ENCODE measurements at places on chromosomes 1 and 21.

DNA sequence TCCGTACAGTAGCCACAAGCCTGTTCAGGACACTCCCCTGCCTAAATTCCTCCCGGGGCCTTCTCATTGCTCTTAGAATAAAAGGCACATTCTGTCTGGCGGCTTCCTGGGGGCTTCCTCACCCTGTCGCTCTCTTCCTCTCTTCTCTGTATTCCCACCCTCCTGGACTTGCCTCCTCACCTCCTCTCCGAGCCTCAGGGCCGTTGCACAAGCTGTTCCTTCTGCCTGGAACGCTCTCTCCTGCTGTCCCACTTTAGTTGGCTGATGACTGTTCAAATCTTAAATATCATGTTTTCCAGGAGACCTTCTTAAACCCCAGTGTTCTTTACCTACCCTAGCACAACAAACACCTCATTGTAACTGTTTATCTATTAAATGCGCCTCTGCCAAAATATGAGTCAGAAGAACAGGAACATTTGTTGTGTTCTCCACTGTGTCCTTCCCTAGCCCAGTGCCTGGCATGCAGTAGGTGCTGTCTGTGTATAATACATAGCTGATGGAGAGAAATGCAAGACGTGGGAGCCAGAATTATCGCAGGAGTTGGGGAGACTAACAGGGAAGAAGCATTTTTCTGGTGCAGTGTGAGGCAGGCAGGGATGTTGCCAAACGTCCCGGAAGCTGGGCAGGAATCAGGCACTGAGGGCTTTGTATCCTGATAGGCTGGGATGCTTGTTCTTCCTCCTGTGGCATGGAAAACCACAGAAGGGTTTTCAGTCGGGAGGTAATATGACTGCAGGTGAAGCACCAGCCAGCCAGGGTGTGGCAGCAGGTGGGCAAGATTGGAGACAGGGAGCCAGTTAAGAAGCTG, 24.1 kb upstream of the THRAP3 start:
- DNase-seq, result no peak

GRCh38 chr1:222546548-222547259, 1.2 kb downstream of the HHIPL2 start:
- DNase-seq, result no peak

GRCh38 chr21:42568866-42569731, 55.4 kb downstream of the SLC37A1 start:
- no peak for DNase-seq

DNA sequence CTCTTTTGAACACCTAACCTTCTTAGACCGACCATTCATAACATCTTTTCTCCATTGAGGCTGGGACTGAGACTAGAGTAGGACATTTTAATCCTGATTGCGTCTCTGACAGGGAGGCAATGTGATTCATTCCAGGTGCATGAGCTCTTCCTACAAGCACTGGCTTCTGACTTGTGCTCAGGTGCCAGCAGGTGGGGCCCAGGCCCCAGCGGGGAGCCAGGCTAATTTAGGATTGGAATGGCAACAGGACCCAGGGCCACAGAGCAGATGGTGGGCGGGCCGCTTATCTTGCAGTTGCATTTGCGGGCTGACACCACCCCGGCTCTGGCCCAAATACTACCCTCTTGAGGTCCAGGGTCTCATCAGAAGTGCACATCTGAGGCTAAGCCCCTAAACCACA, 4.1 kb downstream of the GPA33 start:
- DNase-seq, result no peak

GRCh38 chr21:26583769-26584168, 10.7 kb upstream of the CYYR1 start:
- no peak for DNase-seq

DNA sequence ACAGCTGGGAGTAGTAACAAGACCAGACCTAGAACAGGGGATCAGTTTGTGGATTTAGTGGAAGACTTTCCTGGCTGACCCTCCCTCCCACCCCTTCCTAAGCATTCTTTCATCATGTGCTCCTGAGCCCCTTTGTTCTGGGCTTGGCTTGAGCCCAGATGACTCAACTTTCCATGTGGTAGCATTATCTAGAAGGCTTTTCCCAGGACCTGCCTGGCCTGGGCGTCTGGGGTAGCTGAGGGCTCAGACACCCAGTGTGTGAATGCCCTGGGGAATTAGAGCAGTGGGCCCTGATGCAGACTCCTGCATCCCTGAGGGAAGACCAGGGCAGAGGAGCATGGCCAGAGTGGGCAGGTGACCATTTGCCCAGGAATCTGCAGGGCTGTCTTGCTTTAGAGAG, 44.1 kb upstream of the TSPAN2 start:
- DNase-seq, result no peak

GRCh38 chr21:46660505-46660904, 25.0 kb downstream of the PRMT2 start:
- DNase-seq, result no peak

- DNase-seq, result peak; percentile 6
These were observed 86.9 kb downstream of the LRRC8D start for GRCh38 chr1:89907727-89908212.

DNA sequence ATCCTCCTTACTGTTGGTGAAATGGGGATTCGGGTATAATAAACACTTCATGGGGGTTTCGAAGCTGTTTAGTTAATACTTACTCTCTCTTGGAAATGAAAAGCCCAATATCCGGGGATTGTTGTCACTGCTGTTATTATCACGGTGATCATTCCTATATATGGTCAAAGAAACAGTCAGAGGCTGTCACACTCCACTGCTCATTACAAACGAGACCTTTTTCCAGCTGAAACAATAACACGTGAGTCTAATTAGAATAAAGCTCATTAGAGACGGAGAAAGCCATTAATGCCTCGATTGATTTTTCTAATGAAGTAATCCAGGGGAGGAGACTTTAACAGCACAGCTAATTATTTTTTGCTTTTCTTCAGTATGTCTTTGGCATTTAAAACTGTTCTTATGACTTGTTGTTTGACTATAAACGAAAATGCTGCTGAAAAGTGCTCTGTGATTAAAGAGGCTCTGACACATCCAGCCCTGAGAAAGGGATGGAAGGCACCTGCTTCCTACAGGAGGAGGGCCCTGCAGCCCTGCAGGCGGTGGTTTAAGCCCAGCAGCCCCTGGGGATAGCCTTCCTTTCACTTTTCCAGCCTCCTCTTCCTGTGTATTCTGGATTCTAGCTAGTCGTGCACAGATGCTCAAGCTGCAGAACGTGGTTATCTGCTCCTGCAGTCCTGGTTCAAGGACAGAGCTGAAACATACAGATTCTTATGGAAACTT, 143.6 kb downstream of the EDEM3 start:
- no peak for DNase-seq

- DNase-seq, result no peak
These were observed 8.7 kb upstream of the RNU1-2 start for GRCh38 chr1:16886860-16887605.

GRCh38 chr21:15753741-15754140, 24.0 kb downstream of the USP25 start:
- DNase-seq, result no peak

DNA sequence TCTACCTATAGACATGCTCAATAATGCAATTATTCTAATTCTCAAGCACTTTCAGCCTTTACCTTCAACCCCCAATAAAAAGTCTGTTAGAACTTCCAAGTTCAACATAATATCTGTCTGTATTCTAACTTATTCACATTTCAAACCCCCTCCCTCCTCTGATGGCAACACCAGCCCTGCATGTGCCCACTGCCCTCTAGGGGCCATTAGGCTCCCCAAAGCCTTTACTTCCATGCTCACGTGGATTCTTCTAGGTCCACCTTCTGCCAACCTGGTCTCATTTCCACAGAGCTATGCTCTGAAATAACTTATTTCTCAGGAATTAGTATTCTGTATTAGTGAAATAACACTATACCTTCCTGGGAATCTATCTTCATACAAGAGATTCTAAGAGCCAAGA, 22.2 kb upstream of the KPRP start:
- DNase-seq, result no peak

DNA sequence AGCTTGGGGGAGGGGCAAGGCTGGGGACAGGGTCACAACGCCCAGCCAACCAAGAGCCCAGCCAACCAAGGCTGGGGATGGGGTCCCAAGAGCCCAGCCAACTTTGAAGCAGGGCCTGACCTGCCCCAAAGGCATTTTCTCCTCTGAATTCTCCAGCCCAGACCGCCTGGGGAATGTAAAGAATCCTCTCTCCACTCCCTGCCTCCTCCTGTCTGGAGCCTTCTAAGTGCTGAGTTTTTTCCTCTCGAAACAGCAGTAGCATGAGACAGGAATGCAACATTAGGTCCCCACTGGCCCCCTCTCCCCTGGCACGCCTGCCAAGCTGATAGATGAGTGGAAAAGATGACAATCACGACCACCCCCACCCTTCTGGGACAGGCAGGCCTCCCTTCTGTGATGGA, 17.0 kb downstream of the C1orf198 start:
- no peak for DNase-seq

DNA sequence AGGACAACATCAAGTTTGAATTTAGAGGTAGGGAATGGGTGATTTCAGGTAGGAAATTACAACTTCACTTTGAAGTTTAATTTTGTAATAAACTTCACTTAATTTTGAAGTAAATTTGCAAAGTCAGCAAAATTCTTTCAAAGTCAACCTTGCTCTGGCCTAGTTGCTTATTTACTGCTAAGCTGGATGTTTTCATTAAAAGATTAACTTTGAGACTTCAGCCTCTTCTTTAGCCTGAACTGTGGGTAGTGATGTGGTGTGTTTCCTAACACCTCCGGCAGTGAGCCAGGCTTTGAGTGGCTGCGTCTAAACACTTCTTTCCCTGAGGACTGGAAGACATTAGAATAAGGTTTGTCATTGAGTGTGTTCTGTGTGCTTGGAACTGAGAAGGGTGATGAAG, at the start of gene HAO2:
TSS of gene HAO2 (plus strand) at position 232 of the 400 bp plus-strand sequence. CDS start 12,301 bp downstream, outside the sequence.
- no peak for DNase-seq

DNA sequence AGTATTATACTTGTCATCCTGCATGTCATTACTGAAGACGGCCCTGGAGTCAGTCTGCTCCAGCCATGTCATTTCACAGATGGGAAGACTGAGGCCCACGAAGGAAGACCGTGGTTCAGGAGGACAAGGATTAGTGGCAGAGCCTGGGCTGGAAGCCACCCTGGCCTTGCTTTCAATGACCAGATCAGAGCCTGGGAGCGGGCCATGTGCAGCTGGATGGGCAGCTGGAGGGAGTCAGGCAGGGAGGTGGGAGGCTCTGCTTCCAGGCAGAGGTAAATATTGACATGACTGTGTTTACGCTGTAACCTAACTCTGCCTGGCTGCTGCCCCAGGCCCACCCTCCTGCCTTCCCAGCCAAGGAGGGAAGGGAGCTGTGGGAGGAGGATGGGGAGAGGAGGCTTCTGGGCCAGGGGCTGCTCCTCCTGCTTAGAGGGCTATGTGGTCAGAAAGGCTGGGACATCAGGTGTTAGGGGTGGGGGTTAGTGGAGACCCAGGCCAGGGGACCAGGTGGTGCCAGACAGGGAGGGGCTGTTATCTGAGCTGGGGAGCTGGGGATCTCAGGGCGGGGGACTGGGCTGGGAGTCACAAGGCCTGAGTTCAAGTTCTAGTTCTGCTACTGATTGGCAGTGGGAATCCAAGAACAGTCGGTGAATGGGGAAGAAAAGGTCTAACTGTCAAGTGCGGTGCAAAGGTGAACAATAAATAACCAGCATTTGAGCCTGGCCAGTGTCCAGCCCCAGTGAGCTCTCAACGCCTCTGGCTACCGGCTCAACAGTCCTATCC, 48.5 kb upstream of the ECE1 start:
- DNase-seq, result no peak

DNA sequence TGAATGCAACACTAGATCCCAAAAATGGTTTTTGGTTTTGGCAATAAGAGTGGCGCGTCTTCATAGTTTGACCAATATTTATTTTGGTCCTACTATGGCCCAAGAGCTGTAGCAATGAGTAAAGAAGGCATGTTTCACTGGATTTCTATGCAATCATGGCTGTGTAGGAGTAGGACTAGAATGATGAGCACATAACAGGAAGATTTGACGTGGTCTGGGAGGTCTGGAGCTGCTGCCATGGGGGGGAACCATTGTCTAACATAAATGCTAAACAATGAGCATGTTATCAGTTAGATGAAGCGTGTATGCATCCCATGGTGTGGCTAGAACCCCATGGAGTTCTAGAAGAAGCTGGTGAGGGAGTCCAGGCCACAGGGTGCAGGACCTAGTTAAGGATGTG, 38.3 kb downstream of the OLIG1 start:
- no peak for DNase-seq

- no peak for DNase-seq
These were observed 2.0 kb upstream of the COQ8A start for GRCh38 chr1:226937940-226938725.

GRCh38 chr1:220889848-220890287, 10.6 kb downstream of the HLX start:
- no peak for DNase-seq

- no peak for DNase-seq
These were observed 122.7 kb downstream of the MATN1 start for GRCh38 chr1:30600706-30601105.

- DNase-seq, result no peak
These were observed 36.7 kb upstream of the COP1 start for GRCh38 chr1:176243746-176244145.
